Activated CD4-positive, alpha-beta memory T cell treated with anti-CD3 and anti-CD28 coated beads for 36 hours (primary cell): ENCODE measurements at places on chromosomes 5 and 9.

DNA sequence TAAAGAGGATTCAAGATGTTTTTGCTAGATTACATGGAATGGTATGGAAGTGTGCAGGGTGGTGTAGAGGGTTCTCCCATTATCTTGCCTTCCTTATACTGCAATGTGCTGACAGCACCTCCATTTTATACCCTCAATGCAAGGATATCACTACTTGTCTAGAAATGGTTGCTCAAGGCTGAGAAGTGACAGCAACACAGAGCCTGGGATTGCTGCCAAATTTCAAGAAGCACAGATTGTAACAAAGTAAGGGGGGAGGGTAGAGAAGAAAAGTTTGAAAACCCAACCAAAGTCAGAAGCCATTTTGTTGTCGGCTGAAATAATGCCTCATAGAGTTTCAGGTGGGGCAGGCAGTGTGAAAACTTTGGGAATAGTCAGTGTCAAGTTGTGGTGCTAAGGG, 29.8 kb downstream of the PCDHAC2 start:
- no peak for DNase-seq

- no peak for DNase-seq
Observed at GRCh38 chr5:55638455-55638854, 73.7 kb downstream of the SLC38A9 start.

DNA sequence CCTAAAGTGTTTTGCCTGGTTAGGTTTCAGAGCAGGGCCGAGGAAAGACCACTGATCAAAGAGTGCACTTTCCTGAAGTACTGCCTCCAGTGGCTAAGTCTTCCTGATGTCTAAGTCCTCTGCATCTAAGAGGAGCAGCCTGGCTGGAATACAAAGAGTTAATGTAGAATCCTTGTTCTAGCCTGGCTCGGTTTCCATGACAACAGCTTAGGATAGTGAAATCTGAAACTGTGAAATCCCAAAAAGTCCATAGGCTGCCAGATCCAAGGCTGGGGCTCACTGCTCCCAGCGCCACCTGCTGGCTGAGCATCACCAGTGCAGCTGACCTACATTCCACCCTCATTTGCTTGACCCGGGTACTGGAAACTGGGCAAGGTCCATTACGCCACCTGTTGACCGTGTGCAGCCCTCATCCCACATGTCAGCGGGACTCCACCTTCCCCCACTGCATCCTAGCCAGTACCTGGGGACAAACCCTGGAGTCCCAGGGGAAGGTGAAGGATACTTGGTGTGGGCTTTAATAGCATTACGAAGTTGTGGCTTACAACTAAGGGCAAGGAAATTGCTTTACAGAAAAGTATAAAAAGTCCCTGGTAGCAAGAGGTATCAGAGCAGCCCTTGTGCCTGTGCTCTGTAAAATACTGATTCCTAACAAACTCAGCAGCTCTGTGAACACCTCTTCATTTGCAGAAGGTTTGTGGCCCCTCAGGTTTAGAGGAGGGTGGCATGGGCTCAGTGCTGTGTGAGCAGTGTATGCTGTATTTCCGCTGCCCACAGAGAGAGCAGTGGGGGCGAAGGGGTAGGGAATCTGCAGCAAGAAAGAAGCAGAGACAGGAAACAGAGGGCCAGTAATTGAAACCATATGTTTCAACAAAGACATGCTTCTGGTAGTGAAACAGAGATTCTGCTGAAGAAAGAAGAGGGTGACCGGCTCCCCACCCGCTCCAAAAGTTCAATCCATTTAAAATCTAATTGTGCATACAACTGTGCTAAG, 36.0 kb downstream of the PCDHGC5 start:
- DNase-seq = peak; percentile 60

- no peak for DNase-seq
Observed at GRCh38 chr9:97873882-97874281, 20.9 kb downstream of the FOXE1 start.

DNA sequence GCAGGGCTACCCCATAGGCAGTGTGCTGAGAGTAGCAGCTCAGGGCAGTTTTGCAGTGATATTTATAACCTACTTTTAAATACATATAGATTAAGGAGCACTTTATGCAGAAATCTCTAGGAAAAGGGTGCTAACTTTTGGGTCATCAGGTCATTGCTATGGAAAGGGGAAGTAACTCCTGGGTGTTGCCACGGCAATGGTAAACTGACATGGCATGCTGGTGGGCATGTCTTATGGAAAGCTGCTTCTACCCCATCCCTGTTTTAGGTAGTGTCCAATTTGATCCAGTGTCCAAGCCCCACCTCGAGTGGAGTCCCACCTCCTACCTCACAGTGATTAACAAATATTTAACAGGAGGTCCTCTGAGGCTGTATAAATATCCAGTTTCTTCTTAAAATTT, 56.8 kb upstream of the XPA start:
- DNase-seq = no peak

DNA sequence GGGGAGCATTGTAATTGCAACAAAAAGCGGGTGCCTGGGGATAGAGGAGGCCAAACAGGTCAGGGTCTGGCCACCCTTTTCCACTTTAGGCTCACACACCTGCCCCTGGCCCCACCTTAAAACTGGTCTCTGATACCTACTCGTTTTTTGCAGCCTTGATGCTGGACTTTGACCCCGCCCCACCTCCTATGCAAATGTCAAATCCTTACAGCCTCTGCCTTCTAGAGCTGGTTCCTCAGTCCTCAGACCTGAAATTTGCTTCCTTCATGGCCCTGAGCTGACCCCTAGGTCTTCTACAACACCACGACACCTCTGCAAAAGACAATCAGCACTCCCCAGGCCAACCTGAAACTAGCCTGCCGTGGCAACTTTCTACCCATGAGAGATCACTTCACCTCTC, 37.7 kb downstream of the SMIM23 start:
- DNase-seq = no peak

DNA sequence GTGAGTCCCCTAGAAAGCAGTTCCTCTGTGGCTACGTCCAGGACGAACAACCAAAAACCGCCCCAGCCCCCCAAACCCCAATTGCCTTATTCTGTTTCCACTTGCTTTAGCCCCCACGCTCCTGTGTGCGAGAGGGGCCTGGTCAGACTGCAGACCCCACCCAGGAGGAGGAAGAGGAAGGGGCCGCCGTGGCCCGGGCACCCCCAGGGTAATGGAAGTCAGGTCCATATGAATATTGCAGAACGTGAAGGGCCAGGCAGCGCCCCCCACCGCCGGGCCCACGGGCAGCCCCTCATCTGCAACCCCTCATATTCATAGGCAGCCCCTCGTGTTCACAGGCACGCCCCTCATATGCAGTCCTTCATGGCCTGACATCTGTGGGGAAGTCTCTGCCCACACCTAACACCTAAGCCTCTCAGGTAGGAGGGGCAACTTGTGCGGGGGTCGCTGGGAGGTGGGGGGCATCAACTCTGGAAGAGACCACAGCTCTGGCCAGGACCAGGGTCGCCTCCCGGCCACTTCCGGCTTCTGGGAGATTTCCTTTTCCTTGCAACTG, 37.7 kb upstream of the PLEKHG4B start:
- no peak for DNase-seq

- DNase-seq = no peak
Observed at GRCh38 chr9:112726428-112726827, 8.5 kb upstream of the INIP start.

DNA sequence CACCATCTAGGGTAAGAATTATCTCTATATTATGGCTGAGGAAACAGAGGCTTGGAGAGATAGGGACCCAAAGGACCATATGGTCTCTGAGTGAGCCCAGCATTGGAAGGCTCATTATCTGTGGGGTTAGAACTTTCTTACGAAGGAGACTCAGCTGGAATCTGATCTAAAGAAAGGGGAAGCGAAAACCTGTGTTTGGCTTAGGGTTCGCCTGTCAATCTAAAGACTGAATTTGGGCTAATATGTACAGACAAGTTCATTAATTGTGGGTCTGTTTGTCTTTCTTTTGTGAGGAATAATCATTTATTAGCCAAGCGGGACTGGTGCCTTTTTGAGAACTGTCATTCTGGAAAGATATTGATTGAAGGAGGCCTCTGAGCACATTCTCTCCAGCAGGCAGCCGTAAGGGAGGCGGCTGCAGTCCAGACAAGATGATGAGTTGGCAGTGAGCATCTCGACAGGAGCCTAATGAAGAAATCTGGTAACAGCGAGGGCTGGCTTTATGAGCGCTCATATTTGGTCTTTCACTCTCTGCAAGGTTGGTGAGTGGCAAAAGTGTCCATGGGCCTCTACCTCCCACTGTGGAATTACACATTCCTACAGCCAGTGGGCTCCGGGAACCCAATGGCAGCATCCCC, 104.2 kb upstream of the GPR151 start:
- DNase-seq = no peak

GRCh38 chr5:135216471-135217343, 182.3 kb downstream of the MACROH2A1 start:
- DNase-seq = no peak

- DNase-seq = peak; percentile 64
Observed at GRCh38 chr5:56910210-56910965, 992 bp downstream of the SETD9 start.

DNA sequence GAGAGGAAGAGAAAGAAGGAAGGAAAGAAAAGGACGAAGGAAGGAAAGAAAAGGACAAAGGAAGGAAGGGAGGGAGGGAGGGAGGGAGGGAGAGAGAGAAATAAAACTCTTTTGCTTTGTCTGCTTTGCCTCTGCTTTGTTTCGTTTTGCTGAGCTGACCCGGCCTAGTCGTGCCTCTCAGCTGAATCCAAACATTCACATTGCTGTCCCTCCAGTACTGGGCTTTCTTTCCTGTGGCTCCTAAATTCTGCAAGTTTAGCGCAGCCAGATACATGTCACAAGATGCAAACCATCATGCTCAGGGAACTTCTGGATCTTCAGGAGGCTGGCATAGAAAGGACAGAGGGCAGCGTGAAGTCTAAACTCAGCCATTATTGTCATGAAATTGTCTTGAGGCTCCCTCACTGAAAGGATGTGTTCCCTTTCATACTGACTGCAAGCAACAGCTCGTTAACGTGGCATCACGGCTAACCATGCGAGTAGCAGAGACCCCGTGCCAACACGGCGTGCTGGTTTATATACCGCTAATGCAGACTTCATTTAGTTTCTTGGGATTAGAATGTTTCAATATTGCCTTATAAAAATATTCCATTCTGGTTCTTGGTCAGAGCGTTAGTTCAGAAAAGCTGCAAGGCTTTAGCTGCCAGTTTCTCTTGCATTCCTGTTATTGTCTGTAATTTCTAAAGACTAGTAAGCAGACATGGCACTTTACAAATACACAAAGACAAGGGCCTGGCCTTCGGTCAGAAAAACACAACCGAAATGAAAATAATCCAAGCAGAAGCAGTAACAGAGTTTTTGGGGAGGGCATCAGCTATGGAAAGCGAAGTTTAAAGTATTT, 94.2 kb downstream of the TMEM174 start:
- DNase-seq = no peak

GRCh38 chr5:139415221-139415861, 11.5 kb upstream of the SPATA24 start:
- peak; percentile 77 for DNase-seq

GRCh38 chr9:16868701-16869100, 1.8 kb downstream of the BNC2 start:
- no peak for DNase-seq

DNA sequence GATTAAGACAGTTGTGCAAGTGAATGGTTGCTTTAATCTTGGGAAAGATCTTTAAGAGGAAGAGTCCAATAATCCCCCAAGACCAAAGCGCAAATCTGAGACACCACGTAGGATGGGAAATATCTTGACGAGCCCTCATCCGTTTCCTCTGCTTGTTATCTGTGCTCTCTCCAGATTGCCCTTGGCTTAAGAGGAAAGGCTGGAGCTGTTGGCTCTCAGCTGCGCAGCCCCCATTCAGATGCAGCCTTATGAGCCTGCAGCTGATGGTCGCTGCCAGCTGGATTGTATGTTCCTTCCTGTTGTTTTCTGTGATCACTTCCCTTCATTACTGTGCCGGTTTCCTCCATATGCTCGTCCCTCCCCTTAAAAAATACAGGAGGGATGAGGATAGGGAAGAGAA, 47.7 kb downstream of the PWWP2A start:
- no peak for DNase-seq

DNA sequence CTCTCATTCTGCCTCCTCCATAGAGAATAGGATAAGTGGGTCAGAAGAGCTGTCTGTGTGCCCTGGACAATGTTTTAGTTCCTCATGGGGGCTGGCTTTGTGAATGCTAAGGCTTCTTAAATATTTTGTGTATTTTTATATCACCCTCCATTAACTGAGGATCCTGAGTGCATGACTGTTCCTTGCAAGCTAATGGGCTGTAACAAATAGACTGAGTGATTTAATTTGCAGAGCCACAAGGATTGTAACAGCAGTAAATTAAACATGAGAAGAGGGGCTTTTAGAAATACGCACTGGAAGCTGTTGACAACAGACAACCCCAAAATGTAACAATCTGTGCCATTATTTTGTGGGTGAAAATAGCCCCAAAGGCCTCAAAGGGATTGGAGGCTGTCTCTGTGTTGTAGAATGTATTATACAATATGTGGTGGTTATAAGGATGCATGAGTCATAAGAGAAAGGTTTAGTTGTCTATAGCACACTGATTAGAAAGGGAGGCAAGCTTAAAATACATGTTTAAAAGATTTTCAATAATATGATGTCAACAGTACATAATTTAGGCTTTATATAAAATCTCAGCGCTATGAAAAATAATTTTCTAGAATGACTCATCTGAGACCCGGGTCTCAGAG, 152.7 kb upstream of the ACTBL2 start:
- DNase-seq = no peak

DNA sequence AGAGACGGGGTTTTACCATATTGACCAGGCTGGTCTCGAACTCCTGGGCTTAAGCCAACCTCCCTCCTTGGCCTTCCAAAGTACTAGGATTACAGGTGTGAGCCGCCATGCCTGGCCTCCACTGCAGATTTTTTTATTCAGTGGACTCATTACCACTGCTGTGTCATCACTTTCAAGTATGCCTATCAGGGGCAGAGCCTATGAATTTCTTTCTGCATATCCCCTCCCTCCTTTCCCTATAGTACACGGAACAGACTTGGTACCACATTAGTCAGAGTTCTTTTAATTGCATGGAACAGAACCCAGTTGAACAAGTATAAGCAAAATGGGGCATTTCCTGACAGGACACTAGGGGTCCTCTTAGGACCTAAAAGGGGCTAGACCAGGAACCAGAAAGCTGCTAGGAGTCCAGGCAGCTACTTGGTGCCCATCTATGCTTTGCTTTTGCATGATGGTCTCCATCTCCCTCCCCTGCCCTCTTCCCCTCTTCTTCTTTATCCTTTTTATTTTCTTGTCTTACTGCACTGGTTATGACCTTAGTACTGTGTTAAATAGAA, 5.8 kb downstream of the BSPRY start:
- DNase-seq = no peak

DNA sequence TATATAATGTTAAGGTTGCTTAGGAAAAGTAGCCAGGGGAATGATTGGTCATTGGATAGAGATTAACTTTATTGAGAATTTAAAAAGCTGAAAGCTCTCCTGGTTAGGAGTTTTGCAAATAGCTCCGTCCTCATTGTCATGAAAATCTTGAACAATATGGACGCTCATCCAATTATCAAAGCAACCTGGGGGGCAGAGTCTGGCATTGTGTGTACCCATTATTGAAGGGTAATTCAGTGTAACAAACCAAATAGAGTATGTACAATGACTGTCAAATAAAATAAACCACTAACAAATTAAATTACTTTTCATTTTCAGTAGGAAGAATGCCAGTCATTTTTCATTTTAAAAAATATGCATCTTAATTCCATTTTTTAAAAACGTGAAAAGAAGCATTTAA, 144.0 kb upstream of the GPR151 start:
- DNase-seq = no peak

GRCh38 chr5:78405829-78406750, 45.7 kb downstream of the SCAMP1 start:
- DNase-seq = no peak
